ENCODE measurements at places on chromosomes 3 and 15.

DNA sequence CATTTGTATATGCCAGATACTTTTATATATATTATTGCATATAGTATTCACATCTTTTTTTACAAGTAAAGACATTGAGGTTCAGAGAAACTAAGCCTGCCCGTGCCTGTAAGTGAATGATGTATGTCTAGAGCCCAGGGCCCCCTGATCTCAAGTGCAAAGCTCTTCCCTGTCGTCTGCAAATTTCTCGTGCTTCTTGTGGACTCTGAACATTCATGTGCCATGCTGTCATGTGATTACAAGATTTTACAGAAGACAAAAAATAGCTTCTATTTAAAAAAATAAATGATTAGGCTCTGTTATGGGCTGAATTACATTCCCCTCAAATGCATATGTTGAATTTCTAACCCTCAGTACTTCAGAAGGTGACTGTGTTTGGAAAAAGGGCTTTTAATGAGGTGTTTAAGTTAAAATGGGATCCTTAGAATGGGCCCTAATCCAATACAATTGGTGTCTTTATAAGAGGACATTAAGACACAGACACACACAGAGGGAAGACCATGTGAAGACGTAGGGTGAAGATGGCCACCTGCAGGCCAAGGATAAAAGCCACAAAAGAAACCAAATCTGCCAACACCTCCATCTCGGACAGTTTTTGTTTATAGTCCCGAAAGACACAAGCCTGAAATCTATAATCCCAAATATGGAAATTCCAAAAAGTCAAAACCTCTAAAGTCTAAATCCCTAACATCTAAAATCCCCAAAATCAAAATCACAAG, 3.9 kb upstream of the MASP1 start:
- no peak for DNase-seq

- DNase-seq = no peak
Observed at GRCh38 chr3:145017959-145018358, 1046.3 kb downstream of the DIPK2A start.

DNA sequence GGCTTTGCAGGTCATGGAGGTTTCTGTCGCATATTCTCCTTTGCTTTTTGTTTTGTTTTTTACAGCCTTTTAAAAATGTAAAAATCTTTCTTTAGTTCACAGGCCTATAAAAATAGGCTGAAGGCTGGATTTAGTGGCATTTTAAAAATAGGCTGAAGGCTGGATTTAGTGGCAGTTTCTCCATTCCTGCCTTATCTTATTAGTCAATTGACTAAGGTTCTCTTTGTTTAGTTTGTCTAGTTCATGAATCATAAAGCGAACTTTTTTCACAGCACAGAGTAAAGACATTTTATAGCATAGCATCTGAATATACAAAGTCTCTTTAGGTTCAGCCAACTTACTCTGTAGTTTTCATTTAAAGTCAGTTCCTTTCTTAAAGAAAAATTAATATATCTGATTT, 31.4 kb downstream of the AP4E1 start:
- no peak for DNase-seq

DNA sequence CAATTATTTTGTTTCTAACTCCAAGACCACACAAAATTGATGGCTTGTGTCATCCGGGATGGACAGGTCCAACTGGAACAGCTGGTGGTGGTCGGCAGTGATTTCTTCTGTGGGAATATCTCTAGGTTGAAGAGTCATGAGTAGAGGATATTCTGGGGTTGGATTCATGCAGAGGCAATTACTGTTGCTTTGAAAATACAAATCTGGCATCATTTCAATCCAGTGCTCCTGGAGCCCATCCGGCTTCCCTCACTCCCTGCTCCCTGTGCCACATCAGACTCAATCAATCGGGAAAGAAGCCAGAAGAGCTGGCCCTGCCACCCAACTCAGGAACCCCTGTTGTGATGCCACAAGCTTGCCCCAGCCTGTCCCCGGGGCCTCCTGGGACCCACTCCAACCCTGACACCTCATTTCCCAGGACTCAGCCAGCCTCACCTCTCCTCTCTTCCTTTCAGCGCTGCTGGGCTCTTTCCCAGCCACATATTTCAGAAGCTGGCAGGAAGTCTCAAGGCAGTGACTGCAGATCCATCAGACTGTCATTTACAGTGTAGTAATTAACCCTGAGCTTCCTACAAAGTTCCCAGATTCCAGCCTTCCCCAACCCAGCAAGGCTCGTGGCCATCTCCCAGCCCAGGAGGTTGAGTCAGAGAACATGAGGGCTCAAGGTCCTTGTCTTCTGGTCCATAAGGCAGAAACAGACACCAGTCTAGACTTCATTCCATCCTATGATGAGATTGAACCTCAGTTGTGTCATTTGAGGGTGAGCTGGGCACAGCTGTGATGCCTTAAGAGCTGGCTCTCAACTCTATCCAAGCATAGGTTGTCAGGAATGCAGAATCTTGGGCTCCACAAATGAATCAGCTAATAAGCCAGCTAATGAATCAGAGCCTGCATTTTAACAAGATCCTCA, 114.0 kb downstream of the FAM174B start:
- DNase-seq = no peak

DNA sequence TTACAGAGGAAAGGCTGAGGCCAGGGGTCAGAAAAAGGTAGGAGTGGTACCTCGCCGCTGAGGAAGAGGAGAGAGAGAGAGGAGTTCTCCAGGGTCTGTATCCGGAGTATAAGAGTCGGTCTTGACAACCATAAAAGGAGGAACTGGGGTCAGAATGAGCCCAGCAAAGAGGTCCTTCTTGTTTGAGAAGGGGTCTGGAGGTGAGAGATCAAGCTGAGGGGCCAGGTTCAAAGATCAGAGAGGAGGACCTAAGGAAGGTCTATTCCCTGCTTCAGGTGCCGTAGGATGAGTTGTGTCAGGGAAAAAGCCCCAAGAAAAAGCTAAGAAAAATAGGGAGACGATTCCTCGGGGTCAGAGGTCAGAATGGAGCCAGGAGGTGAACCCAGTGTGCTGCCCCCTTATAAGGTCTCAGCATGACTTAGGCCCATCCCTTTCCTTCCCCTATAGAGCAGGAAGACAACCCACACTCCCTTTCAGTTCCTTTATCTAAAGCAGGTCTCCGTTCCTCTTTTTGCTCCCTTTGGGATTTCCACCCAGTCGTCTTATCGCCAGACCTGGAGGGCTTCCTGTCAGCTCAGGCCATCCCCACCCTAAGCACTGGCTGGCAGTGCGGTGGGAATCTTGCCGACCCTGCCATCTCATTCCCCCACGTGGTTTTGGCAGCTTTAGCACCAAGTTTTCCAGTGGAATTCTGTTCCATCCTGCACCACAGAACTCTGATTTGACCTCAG, 651 bp downstream of the MTMR14 start:
- DNase-seq = no peak

- DNase-seq = no peak
Observed at GRCh38 chr3:192772240-192772894, 45.0 kb upstream of the FGF12 start.

DNA sequence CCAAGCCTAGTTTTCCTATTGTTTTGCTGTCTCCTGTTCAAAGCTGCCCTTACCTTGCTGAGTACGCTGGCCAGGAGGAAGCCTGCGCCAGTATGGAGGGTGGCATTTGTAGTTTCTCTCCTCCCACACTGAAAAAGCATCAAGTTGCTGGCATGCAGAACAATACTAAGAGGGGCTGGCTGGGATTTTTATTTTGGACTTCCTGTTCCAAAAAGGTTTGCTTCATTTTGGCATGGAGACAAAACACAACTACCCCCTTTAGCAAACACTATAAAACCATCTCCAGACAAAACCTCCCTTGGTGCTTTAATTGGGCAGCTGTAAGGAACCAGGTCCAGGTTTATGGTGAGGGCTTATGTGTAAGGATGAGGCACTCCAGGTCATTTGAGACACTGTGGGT, 457.6 kb downstream of the PDCD6IP start:
- no peak for DNase-seq

All from cortex of kidney (tissue), 1 donor.